ENCODE measurements at places on chromosomes 4 and X. TPM values are rescaled to one million over a fixed set of nuclear protein-coding genes. Genes with fewer than 3 reads are reported as not detected.

DNA sequence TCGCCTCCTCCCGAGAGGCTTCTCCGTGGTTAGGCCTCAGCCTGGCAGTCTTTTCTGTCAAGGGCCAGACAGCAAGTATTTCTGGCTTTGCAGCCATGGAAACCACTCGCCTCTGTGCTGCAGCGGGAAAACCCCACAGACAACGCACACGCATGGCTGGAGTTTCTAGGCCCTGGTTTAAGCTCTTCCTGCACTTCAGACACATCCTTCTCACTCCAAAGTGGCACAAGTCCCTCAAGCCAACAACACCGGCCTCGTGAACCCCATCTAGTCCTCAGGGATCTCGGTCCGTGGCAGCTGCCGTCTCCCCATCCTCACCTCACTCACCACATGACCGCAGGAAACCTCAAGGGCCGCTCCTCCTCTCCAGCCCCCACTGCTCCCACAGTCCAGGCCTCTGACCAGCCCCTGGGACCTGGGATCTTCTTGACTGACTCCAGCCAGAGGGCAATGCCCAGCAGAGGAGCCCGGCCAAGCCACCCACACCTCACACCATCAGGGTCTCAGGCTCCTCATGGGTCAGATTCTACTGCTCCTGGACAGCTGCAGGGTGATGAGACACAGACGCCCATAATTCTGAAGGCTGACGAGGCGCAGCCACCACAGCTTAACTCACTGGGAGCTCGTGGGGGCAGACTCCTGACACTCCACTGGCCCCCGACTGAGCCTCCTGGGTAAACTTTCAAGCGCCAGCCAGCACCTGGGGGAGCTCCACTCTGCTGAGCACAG lies 21.7 kb downstream of the LETM1 start:
- no peaks in the 10 kb centered on the region for H3K27me3 ChIP-seq
- no peak for DNase-seq
- peaks cover 8% of the 10 kb centered on the region for H3K4me1 ChIP-seq
- H3K36me3 ChIP-seq = peaks cover 18% of the 10 kb centered on the region
- H3K27ac ChIP-seq = peak overlapping the region; percentile 10

GRCh38 chr4:164251257-164251656 lies 502.7 kb upstream of the SMIM31 start:
- no peaks in the 10 kb centered on the region for H3K36me3 ChIP-seq
- no peaks in the 10 kb centered on the region for H3K4me1 ChIP-seq
- no peak overlapping the region for H3K4me3 ChIP-seq
- no peaks in the 10 kb centered on the region for H3K27me3 ChIP-seq
- DNase-seq = no peak
- no peak overlapping the region for H3K27ac ChIP-seq

DNA sequence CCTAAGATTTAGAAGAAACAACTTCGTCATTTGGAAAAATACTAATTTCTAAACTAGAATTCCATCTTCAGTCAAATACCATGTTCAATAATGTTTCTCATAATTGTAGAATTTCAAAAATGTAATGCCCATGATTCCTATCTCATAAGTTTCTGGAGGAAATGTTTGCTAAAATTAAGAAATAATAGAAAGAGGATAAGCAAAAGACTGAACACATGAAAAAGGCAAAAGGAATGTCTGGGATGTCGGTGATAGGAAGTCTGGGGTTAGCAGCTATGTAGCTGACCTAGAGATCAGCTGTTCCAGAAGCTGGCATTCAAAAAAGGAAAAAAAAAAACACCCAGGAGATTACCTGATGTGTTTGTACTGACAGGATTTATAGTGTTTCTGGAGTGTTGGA lies 18.9 kb upstream of the PCDH10 start:
- no peak for DNase-seq
- H3K4me3 ChIP-seq = no peak overlapping the region
- H3K4me1 ChIP-seq = no peaks in the 10 kb centered on the region
- H3K36me3 ChIP-seq = no peaks in the 10 kb centered on the region
- H3K27me3 ChIP-seq = no peaks in the 10 kb centered on the region

The CCSER1 gene
- total RNA-seq = not detected

The TAF7L gene
- total RNA-seq = not detected
